ENCODE measurements at places on chromosomes 1 and 21. TPM values are rescaled to one million over a fixed set of nuclear protein-coding genes. Genes with fewer than 3 reads are reported as not detected.

SELP gene
- 7.1 TPM for total RNA-seq

HCRTR1 gene
- 0.49 TPM for total RNA-seq

LCE1A gene
- total RNA-seq, result not detected

SLC6A17 gene
- not detected for total RNA-seq

OR2AK2 gene
- total RNA-seq, result not detected

SPRR5 gene
- total RNA-seq, result not detected

OR2T35 gene
- total RNA-seq, result not detected

RHD gene
- not detected for total RNA-seq

OR2T29 gene
- not detected for total RNA-seq

HSPG2 gene
- 269 TPM for total RNA-seq

SLC22A15 gene
- 10.3 TPM for total RNA-seq

BSND gene
- not detected for total RNA-seq

IL20 gene
- not detected for total RNA-seq

ATP1A4 gene
- total RNA-seq, result not detected

PLOD1 gene
- 70.4 TPM for total RNA-seq

PER3 gene
- 15.4 TPM for total RNA-seq

CR2 gene
- total RNA-seq, result not detected

PTPN22 gene
- 0.43 TPM for total RNA-seq

PKLR gene
- total RNA-seq, result not detected

PRR9 gene
- not detected for total RNA-seq

AGT gene
- 74.5 TPM for total RNA-seq

NTMT2 gene
- total RNA-seq, result 5.3 TPM

NES gene
- 131 TPM for total RNA-seq

PROK1 gene
- total RNA-seq, result not detected

PRAMEF14 gene
- not detected for total RNA-seq

CEP104 gene
- 34.1 TPM for total RNA-seq

KLHDC7A gene
- not detected for total RNA-seq

LINGO4 gene
- total RNA-seq, result 0.68 TPM

SYTL1 gene
- total RNA-seq, result 0.78 TPM

ADGRL2 gene
- 42.2 TPM for total RNA-seq

SYT6 gene
- not detected for total RNA-seq

PDPN gene
- 24.1 TPM for total RNA-seq

HES3 gene
- total RNA-seq, result not detected

VHLL gene
- total RNA-seq, result not detected

SIM2 gene
- not detected for total RNA-seq

SLC2A1 gene
- total RNA-seq, result 46.4 TPM

LYPD8 gene
- total RNA-seq, result not detected

GCSAML gene
- 0.05 TPM for total RNA-seq

IRF6 gene
- 29.7 TPM for total RNA-seq

KISS1 gene
- total RNA-seq, result not detected
